Renal cortical epithelial cell (primary cell): ENCODE measurements at places on chromosomes 12 and 14. TPM values are rescaled to one million over a fixed set of nuclear protein-coding genes. Genes with fewer than 3 reads are reported as not detected.

The FKBP11 gene
- 6.4 and 8.0 TPM in 2 replicates for total RNA-seq

- peak; percentile 44 for DNase-seq
Observed at GRCh38 chr12:8697120-8697475, 693 bp upstream of the RIMKLB start.

The PIANP gene
- total RNA-seq = 0.15 TPM in 1 of 2 replicates, not detected in the other

- DNase-seq = peak; percentile 61
Observed at GRCh38 chr12:5694759-5695409, 250.2 kb downstream of the ANO2 start.

The B4GALNT1 gene
- total RNA-seq = 0.20 and 1.4 TPM in 2 replicates

GRCh38 chr12:95016120-95016519, 12.6 kb upstream of the NDUFA12 start:
- DNase-seq = no peak

The SERPINA4 gene
- total RNA-seq = 0.55 TPM in 1 of 2 replicates, not detected in the other

DNA sequence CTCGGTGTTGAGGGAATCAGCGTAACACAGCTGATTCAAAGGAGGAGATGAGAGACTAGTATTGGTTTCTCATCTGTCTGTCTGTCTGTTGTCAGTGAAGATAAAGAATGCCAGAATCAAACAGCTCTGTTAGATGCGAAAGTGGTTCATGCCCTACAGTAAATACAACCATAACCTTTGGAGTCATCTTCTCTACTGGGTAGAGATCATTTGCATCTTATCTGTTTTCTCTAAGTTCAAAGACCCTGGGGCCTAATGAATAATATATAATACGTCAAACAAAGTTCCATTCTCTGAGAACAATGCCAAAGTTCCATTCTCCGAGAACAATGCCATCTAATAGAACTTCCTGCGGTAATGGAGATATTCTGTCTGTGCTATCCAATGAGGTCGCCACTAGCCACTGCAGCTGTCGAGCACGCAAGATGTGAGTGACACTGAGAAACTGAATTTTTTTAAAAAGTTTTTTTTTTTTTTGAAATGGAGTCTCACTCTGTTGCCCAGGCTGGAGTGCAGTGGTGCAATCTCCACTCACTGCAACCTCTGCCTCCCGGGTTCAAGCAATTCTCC, 6.6 kb downstream of the IL31 start:
- DNase-seq = no peak

The OAS2 gene
- 0.30 and 3.8 TPM in 2 replicates for total RNA-seq

GRCh38 chr14:74962046-74962445, 6.6 kb upstream of the PGF start:
- no peak for DNase-seq

GRCh38 chr14:30227436-30227835, 299.8 kb upstream of the PRKD1 start:
- DNase-seq = no peak

DNA sequence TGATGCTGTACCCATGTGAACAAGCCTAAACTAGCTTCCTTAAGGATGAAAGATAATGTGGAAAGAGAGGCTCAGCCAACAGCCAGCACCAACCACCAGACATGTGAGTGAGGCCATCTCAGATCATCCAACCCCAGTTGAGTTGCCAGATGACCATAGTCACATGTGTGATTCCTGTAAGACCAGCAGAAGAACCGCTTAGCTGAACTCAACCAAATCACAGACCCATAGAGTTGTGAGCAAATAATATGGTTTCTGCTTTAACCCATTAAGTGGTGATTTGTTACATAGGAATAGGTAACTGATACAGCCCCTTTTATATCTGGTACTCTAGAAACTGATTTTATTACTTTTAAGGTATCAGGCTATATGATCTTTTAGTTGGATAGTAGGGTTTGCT, 17.6 kb upstream of the ELK3 start:
- no peak for DNase-seq

DNA sequence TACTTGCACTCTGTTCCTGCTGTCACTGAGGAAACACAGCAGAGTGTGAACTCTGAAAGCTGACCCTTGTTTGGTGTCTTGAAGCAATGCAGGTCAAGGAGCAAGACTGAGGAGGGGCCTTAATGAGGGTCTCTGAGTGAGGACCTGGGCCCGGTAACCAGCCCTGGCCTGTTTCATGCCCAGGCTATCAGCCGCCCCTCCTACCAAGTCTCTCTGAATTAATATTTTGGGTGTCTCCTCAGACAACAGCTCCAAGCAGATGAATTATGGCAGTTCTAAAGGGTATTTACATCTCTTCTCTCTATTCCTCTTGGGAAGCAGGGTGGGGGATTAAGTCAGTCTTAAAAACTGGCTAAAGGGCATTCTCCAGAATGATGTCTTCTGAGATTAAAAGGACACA, 394.5 kb downstream of the ZFP36L1 start:
- DNase-seq = no peak

- no peak for DNase-seq
Observed at GRCh38 chr14:74211945-74212580, 27.2 kb upstream of the VSX2 start.

The RNASE7 gene
- total RNA-seq = not detected in 2 replicates

DNA sequence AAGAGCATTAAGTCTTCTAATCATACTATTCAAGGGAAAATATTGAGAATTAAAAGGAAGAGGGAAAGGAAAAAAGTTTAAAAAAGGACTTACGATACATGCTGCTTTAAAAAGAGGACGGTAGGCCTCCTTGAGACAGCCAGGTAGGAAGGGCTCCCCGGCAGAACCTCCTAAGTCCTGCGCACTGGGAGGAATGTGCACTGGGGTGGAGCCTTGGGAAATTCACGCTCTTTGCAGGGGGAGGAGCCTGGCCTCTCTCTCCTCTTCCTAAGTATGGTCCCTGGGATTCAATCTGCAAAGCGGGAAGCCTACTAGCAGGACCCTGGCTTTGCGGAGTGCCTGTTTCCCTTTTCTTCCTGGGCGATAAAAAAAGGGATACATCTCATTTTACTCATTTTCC, 553.0 kb downstream of the RPS29 start:
- no peak for DNase-seq

DNA sequence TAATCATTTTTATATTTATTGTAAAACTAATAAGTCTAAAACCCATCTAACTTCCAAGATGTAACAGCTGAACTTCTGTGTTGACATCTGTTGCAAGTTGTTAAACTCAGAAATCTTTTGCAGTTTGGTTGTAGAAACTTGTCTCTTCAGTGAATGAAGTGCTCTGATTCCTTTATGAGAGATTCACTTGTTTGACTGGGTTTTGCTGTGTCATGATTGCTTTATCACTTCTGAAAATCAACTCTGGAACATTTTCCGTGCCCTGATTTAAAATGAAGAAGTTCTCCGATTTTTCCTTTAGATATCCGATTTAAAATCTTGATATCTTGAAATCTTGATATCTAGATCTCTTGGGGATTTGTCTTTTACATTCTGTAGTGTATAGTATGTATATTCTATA, 65.1 kb downstream of the DIP2B start:
- peak; percentile 37 for DNase-seq

- DNase-seq = peak; percentile 87
Observed at GRCh38 chr12:14884458-14884878, 1.2 kb downstream of the MGP start.

- no peak for DNase-seq
Observed at GRCh38 chr14:99275222-99275584, 3.2 kb upstream of the BCL11B start.

GRCh38 chr12:106288494-106289195, 13.9 kb upstream of the TCP11L2 start:
- DNase-seq = peak; percentile 94

DNA sequence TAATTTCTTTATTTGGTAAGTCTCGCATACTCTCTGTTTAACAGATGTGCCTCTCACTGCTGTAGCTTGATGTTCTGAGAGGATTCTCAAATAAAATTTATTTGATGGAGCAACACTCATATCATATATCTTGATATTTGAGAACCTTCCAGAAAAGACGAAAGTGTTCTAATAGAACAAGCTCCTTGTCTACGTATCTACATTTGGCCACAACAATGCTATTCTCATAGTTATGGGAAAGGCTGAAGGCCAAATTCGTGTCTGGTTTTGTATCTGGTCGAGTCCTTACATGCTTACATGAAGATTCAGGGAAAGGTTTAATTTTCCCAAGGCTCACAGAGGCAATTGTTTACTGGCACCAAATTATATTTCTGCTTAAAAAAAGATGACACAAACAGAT, 186.7 kb upstream of the SLC38A2 start:
- DNase-seq = no peak

The TAS2R19 gene
- 1.2 and 11.6 TPM in 2 replicates for total RNA-seq

- DNase-seq = no peak
Observed at GRCh38 chr12:46214668-46215436, 54.0 kb downstream of the SLC38A1 start.

The SOS2 gene
- total RNA-seq = 25.0 and 49.7 TPM in 2 replicates

The FOXG1 gene
- not detected in 2 replicates for total RNA-seq

- DNase-seq = no peak
Observed at GRCh38 chr14:103428723-103429556, 43.7 kb downstream of the MARK3 start.

GRCh38 chr14:86989285-86989684, 1003.7 kb downstream of the GALC start:
- DNase-seq = no peak

GRCh38 chr14:31440280-31440679, 17.0 kb downstream of the DTD2 start:
- no peak for DNase-seq

GRCh38 chr12:76623931-76624330, 64.4 kb upstream of the OSBPL8 start:
- DNase-seq = peak; percentile 79

DNA sequence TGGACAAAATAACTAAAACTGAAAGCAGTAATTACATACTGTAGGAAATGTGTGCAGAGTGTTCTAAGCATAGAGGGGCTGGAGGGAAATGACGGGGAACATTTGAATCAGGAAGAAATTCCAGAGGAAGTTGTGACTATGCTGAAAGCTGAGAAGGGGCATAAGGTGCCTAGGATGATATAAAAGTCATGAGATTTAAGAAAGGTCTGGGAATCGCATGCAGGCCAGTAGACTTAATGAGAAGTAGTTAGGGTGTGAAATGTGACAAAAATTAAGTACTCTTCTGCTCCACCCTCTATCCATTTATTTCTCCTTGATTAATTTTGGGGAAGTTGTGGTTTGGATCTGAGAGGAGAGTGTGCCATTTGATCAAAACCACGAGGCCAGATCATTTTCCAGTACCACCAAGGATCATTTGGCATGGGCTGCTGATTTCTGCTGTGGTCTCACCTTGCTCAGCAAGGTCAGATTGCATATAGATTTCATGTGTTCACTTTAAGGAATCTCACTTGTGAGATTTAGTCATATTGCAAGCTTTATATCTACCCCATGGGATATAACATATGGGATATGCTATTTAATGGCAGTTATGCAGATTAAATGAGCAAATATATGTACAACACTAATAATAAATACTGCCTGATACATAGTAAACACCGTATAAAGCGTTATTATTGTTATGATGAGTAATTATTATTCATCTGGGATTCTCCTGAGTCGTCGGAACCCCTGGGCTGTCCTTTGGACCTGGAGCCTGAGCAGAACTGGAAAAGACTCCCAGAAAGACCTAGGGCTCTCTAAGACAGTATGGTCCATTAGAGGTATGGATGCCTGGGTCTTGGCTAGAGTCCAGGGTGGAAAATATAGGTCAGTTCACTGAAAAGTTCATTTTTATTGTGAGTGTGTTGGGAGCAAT, 72.3 kb downstream of the SRGAP1 start:
- peak; percentile 52 for DNase-seq

- no peak for DNase-seq
Observed at GRCh38 chr14:54193871-54194270, 202.9 kb upstream of the CDKN3 start.

The RHOJ gene
- total RNA-seq = 0.10 TPM in 1 of 2 replicates, not detected in the other
